Anterior cingulate cortex (tissue), 58 donors: ENCODE measurements at places on chromosomes 2 and 18.

DNA sequence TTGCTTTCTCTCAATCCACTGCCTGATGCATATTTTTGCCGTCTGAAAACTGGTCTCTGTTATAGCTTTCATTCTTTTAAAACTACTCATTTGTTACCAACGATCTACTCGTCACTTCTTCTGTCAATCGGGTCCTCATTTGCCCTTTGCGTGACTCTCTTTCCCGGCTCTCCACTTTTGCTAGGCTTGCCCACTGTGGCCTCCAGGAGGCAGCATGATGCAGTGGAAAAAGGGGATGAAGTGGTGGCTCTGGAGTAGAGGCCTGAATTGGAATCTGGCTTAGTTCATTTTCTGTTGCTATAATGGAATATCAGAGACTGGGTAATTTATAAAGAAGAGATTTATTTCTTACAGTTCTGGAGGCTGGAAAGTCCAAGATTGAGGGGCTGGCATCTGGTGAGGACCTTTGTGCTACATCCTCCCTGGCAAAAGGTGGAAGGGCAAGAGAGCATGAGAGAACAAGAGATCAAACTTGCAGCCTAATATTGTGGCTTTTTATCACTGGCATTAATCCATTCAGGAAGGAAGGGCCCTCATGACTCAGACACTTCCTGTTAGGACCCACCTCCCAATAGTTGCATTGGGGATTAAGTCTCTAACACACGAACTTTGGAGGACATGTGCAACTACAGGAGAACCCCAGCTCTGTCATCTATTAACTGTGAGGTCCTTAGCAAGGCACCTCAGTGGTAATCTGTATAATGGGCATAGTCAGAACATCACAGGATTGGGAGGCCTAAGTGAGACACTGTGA, 15.4 kb downstream of the GDF7 start:
- no peak for DNase-seq

GRCh38 chr2:83234246-83234645, 1224.8 kb downstream of the SUCLG1 start:
- no peak for DNase-seq

DNA sequence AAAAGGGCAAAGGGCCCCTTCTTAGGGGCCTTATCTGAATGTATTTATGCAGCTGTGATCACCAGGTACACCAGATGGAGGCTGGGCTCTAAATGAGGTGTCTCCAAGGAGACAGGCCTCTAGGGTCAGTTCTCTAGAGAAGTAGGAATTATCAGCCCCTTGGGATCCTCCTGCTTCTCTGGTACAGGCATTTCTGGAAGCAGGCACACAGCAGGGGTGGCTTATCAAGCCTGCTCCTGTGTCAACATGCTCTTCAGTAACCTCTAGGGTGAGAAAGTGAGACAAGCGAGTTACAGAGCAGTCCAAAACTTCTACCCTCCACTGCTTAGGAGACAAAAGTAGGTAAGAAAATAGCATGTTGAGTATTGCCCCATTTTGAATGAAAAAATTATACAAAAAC, 13.8 kb downstream of the TPGS2 start:
- no peak for DNase-seq

DNA sequence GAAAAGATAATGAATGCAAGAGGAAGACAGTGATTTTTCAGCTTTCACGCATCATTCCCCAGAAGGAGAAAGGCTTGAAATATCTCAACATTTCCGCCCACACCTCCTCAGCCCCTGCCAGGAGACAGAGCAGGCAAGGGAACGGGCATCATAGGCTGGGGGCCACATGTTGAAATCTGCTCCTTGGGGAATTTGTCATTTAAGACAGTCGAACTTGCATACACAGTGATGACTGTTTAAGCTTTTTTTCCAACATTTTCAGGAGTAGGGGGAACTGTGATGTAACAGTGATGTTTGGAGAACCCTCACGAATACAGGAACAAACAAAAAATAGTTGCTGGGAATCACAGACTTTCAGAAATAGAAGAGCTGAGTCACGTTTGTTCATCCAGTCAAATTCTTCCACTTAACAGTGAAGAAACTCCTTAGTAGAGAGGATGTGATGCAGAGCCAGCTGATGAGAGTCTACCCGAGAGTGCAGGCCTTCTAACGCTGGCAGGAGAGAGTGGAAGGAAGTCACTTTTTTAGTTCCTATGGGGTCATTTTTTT, 266.8 kb downstream of the ALPK2 start:
- DNase-seq, result peak; percentile 22

DNA sequence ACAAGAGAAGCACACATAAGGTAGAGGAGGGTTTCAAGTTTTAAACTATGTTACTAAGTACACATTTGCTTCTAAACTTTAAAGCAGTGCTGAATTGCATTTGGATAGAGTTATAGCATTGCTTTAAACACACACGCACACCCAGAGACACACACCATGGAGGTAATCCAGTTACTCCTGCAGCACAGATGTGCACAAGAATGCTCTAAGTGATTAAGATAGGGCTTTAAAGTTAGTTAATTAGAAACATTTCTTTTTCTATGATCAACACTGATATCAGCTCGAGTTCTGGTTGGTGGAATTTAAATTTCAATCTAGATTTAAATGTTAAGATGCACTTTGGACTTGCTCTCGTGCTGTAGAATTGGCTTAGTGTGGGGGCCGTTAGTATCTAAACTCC, 492.3 kb downstream of the ZEB2 start:
- no peak for DNase-seq

GRCh38 chr2:54074606-54075341, 40.6 kb upstream of the ACYP2 start:
- no peak for DNase-seq

GRCh38 chr2:178933493-178933892, 116.4 kb downstream of the CCDC141 start:
- DNase-seq, result no peak

DNA sequence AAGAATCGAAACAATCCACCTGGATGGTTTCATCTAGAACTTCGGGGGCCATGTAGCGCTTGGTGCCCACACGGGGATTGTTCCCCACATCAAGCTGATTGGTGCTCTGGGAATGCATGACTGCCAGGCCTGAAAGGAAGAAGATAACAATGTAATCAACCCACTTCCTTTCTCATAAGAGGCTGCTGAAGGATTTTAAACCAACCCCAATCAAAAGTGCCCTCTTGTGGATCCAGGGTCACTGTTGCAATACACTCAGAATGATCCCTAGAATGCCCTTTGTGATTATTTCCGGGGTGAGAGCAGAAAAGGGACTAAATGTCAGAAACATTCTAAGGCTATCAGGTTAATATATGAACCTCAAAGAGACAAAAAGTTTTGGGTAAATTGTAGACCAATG, 115.2 kb downstream of the ACVR1 start:
- no peak for DNase-seq

DNA sequence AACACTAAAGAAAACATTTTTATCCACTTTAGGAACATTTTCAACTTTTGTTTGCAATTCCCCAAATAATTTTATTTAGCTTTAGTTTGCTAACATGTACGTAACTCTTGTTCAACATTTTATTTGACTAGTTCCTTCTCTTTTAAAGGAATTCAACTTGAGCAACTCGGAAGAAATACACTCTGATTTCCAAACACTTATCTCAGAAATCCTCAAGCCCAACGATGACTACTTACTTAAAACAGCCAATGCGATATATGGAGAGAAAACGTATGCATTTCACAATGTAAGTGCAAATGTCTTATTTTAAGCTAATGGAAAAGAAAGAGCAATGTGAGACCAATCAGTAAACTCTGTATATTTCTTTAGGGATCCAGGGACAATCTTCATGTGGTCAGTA, 10.1 kb downstream of the SERPINB10 start:
- DNase-seq, result no peak

GRCh38 chr2:106114166-106114565, 79.9 kb downstream of the UXS1 start:
- DNase-seq, result no peak

DNA sequence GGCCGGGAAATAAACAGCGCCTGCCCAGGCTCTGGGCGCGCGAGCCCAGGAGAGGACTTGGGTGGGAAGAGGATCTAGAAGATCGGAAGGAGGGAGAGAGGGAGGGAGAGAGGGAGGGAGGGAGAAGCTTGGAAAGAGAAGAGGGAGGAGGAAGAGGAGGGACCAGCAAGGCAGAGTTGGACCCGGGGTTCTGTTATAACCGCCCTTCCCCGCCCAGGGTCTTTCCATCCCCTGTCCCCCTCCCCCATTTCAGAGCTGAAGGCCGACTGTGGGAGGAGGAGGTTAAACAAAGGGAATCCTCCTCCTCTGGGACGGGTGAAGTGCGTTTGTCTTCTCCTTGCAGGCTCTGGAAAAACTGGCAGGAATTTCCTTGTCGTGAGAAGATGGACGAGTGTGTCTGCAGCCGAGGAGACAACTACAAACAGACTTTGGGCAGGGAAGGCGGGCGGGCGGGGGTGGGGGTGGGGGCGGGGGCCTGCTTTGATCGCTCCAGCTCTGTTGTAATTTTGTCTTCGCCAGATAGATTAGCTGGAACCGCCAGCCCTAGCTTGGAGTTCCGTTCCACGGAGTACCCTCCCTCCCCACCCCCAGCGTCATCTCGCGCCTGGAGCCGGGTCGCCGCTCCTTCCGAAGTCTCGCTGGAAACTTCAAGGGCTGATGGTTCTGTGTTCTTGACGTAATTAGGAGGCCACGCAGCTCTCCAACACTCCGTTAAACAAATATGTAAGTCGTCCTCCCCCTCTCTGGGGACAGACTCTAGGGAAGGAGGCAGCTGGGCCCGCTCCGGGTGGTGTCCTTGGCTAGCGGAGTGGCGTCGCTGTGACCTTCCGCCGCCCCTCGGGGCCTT, 6.4 kb upstream of the SP9 start:
- no peak for DNase-seq

DNA sequence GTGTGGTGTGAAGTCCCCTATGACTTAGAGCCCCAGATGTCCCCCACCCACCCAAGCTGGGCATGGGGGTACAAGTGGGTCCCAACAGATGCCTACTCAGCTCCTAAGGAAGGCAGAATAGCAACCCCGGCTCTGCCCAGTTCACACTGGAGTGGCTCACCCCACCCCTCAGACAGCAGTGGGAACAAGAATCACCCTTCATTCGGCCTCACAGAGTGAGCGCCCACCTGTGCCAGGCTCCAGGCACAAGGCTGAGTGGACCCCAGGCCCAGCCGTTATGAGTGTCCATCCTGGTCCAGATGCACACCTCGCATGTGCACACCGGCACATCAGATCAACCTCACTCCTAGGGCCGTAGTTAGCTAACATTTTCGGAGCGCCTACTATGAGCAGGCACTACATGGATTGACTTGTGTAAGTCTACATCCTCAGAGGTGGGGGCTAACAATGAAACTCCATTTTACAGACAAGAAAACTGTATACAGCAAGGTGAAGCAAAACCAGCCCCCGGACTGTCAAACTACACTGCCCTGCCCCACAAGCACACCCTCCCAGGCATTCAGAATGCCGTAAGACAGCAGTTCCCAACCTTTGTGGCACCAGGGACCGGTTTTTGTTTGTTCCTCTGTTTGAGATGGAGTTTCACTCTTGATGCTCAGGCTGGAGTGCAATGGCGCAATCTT, 2.8 kb upstream of the ASTL start:
- DNase-seq, result no peak

DNA sequence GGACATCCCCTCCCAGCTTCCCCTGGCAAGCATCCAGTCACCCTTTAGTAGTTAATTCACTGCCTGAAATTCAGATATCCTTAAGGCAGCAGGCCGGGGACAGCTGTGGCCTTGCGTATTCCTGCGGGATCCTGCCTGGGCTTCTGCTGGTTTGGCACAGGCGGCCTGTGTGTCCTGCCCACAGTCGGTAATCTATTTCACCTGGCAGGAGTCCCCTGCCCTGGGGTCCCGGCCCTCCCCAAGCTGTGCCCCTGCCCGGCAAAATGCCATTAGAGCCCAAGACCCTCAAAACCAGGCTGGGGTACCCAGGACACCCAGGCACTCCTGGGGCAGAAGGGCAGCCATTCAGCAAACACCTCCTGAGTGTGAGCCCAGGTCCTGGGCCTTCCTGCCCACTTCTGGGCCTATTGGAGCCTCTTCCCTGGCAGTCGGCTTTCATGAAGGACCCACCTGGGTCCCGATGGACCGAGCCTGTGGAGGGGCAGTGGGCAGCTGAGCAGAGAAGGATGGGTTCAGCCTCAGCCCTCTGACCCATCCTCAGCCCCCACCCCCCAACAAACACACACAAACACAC, 11.6 kb downstream of the CROCC2 start:
- no peak for DNase-seq

GRCh38 chr2:118834440-118834810, 13.0 kb downstream of the EN1 start:
- DNase-seq, result no peak

- DNase-seq, result peak; percentile 53
Observed at GRCh38 chr2:105038383-105039061, 653 bp downstream of the MRPS9 start.

GRCh38 chr18:26406324-26406723, 142.0 kb downstream of the KCTD1 start:
- DNase-seq, result no peak
